ENCODE measurements at places on chromosomes 16 and 17.
A peak's percentile ranks its signal among the peaks of the same experiment; 100 is the strongest.

GRCh38 chr16:7378024-7378695 is 45.5 kb downstream of the RBFOX1 start:
- no peak for DNase-seq

DNA sequence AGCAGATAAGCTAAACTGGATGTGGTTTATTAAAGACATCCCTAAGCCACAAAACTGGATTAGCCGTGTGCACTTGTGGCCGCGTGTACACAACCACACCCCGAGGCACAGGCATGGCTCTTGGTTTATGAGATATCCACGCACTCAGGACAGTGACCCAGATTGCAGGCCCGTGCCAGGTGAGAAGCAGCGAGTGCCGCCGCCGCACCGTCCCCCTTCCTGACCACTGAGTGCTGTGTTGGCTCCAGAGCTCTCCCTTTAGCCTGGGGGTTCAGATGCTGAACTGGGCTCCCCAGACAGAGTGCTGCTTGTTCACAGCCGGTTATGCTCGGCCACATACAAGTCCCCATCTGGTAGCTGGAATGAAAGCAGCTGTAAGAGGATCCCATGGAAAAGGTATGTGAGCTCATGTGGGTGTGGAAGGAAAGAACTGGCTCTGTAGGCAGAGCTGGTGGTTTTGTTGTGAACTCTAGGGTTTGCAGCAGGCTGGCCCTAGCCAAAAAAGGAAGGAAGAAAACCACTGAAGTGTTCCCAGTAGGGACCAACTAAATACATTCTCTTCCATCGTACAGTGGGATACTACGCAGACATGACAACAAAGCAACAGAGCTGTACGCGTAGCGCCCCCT is 29.5 kb downstream of the KNOP1 start:
- DNase-seq = no peak

- DNase-seq = no peak
Measured at GRCh38 chr16:8642146-8642545, 20.6 kb downstream of the METTL22 start.

DNA sequence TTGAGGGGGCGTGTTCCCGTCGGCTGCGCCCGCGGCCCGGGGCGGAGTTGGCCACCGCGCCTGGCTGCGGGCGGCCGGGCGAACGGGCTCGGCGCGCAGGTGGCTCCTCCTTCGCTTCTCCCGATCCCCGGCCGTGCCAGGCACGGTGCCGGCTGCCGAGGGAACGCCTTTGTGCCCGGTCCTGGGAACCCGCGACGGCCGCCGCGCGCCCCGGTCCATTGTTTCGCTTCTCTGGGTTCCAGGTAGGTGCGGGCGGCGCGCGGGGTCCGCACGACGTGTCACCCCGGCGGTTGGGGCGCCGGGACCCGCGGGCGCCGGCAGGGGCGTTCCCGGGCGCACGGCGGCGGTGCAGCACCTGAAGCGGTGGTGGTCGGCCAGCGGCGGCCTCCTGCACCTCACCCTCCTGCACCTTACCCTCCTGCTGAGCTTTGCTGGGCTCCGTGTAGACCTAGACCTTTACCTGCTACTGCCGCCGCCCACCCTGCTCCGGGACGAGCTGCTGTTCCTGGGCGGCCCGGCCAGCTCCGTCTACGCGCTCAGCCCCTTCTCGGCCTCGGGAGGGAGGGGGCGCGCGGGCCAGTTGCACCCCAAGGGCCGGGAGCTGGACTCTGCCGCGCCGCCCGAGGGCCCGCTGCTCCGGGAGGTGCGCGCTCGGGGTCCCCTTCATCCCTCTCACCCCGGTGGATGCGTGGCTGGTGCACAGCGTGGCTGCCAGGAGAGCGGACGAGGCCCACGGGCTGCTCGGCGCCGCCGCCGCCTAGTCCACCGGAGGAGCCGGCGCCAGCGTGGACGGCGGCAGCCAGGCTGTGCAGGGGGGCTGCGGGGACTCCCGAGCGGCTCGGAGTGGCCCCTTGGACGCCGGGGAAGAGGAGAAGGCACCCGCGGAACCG is 99.9 kb downstream of the EFCAB13 start:
- DNase-seq = no peak

DNA sequence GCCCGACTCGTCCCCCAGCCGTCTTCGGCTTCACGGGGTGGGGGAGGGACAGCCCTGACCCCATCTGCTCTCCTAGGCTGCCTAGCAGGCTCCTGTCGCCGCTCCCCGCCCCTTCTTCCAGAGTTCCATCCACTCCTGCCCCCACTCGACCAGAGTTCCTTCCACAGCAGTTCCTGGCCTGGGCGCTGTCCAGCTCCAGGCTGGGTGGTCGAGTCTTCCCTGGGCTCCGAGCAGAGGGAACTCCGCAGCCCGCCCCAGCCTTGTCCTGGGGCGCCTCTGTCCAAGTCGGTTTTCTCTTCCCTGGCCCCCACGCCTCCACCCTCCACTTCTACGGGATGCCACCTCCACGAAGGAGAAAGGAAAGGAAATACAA is 1.4 kb downstream of the PYY start:
- no peak for DNase-seq

GRCh38 chr17:43695970-43696865 is 34.5 kb upstream of the MEOX1 start:
- DNase-seq = no peak

DNA sequence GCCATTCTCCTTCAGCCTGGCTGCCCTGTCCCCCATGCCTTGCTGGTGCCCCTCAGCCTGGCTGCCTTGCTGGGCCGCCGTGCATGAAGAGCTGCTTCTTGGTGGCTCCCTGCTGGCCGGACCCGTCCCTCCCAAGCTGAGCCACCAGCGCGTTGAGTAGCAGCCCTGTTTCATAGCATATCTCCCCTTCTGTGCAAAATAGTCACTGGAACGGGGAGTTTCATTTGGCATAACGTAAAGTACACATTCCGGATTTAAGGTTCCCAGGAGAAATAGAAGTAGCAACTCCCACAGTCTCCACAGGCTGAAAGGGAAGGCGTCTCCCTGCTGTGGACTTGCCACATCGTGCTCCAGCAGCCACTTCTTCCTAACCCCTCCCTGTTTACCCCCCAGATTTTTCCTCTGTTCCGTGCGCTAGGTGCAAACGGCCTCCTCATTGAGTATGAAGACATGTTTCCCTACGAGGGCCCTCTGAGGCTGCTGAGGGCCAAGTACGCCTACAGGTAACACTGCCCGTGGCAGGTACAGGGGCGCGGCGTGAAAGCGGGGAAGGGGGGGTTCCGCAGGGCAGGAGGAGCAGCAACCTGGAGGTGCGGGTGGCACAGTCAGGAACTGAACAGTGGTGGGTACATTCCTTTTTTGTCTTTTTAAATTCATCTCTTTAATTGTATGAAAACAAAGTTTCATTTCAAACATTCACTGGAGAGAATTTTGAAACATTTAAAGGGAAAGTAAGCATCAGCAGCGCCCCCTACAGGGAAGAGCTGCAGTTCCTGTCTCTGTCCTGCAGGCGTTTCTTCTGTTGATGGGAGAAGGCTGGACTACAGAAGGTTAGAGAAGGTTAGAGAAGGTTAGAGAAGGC is 5.8 kb upstream of the OGFOD3 start:
- no peak for DNase-seq

- no peak for DNase-seq
Measured at GRCh38 chr17:27558341-27558740, 72.6 kb upstream of the LGALS9 start.

- DNase-seq = no peak
Measured at GRCh38 chr17:50360486-50361115, 12.4 kb downstream of the MRPL27 start.

DNA sequence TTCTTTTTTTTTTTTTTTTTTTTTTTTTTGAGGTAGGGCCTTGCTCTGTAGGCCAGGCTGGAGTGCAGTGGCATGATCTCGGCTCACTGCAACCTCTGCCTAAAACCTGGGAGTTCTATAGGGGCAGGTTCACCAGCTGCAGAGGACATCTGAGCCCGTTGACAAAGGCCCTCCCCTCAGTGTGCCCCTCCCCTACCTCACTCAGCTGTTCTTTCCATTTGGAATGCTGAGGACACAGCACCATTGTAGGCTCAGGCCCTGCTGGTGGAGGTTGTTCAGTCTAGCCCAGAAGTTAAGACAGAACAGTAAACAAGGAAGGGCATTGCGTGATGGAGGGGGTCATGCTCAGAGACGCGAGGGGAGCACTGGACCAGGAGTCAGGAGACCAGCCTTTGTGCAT is 21.8 kb upstream of the KIF19 start:
- DNase-seq = no peak

GRCh38 chr16:24863582-24864437 is 18.0 kb downstream of the SLC5A11 start:
- no peak for DNase-seq

DNA sequence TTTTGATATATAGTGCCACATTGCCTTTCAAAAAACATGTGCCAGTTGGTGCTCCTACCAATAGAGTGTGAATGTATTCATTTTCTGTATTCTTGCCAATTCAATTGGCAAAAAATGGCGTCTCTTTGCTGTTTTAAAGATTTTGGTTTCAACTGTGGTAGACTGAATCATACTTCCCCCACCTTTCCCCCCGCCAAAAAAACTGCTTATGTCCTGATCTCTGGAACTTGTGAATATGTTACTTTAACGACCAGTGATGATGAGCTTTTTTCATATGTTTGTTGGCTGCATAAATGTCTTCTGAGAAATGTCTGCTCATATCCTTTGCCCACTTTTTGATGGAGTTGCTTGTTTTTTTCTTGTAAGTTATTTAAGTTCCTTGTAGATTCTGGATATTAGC is 325.1 kb upstream of the KCNJ16 start:
- DNase-seq = no peak

- no peak for DNase-seq
Measured at GRCh38 chr16:24957887-24958286, 57.3 kb downstream of the ARHGAP17 start.

- no peak for DNase-seq
Measured at GRCh38 chr16:52677501-52677900, 130.6 kb upstream of the TOX3 start.

DNA sequence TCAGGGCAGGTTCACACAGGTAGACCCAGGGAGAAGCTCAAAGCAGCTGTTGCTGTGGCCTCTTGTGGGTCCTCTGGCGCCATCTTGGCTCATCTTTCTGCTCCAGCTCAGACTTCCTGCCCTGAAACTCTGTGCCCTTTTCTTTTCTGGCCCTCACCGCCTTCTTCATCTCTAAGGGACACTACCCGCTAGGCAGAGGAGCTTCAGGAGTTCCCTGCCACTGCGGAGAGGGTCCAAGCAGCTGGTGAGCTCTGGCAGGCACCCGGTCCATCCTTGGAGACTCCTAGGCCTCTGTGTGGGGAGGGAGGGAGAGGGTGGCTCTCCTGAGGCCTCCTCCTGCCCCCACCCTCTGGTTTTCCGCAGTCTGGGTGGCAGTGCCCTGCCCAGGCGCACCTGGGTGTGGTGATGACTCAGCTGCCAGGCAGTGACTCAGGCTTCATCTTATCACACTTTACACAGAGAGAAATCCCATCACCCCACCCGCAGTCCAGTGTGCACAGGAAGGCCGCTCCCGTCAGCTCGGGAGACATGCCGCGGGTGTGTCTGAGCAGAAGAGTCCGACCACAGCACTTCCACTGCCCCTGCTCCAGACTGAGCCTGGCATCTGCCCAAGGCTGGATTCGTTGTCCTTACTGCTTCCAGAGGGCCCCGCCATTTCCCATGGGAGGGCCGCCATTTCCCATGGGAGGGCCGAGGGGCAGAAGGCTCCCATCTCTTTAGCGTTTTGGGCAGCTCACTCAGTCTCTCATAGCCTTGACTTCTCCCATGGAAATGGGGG is 7.3 kb downstream of the NT5C start:
- DNase-seq = peak; percentile 60
